Fibroblast of villous mesenchyme (primary cell): ENCODE measurements at places on chromosomes 7 and 10. TPM values are rescaled to one million over a fixed set of nuclear protein-coding genes. Genes with fewer than 3 reads are reported as not detected.

DNA sequence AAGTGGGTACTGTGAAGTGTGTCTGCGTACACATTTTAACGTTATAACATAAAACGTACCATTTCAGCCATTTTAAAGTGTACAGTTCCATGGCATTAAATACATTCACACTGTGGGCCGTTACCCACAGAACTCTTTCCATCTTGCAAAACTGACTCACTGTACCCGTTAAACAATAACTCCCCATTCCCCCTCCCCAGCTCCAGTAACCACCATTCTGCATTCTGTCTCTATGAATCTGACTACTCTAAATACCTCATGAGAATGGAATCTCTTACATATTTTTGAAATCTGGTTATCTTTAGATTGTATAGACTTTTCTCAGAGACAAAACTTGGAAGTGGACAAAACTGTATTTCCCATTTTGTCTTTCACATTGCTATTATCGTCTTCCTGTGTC is 9.3 kb downstream of the ARL3 start:
- no peak for DNase-seq

The CCL26 gene
- total RNA-seq: 0.64 and 0.86 TPM in 2 replicates

DNA sequence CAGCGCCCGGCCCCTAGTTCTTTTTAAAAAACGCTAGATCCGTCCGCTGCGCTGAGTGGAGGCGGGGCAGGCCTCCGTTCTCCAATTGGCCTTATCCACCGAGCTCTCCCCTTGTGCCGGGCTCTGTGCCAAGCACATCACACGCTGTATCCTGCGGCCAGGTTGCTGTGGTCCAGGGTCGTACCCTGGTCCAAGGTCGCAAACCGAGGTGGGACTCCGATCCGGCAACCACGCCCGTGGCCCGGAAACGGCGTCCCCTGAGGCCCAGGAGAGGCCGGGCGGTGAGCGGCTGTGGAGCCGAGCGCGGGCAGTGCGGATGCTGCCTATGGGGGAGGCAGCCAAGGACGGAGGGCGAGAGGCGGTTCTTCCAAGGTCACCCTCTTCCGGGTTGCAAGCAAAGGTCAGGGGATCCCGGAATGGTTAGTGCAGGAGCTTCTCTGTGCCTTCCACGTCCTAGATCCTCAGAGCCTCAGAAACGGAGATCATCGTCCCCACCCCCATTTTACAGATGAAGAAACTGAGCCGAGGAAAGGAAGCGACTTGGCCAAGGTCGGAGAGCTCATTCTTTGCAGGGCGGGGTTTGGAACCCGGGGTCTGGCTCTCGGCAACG is 72.4 kb upstream of the LRRC4 start:
- peak; percentile 39 for DNase-seq

DNA sequence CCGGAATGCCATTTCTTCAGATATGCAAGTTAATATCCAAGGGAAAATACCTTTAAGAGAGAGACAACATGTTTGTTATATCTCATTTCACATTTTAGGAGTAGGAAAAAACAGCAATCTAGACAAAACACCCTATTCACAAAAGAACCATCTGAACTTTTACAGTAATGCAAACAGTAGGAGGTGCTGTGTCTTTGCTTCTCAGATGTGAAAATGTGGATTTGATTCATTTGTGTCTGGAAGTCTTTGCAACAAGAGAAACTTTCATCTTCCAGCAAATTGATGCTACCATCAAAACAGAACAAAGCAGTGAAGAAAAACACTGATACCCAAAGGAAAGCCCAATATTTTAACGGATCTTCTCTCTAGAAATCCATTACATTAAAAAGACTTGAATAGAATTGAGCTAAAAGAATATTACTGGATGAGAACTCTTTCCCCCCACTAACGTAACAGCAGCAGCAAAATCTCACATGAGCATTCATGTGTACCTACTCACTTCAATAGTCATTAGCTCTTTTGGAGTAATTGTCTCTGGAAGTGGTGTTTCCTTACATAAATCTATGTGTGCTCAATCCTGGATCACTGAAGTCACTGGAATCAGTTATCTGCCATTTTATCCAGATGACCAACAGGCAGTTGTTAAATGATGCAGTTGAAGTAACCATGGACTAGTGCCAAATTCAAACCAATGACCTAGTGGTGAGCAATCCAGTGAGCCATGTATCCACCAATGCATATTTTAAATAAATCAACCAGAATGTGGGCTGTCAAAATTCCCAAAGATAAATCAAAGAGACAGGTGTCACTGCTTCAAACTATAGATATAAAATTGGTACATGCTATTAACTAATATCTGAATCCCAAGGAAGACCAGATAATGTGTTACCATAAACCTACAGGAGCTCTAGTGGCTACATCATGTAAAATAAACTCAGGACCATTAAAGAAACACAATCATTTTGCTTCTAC is 1.8 kb downstream of the SEMA3C start:
- DNase-seq: peak; percentile 47

The NME8 gene
- not detected in 2 replicates for total RNA-seq

- DNase-seq: peak; percentile 68
Observed at GRCh38 chr10:69048103-69048502, 39.8 kb upstream of the SRGN start.

DNA sequence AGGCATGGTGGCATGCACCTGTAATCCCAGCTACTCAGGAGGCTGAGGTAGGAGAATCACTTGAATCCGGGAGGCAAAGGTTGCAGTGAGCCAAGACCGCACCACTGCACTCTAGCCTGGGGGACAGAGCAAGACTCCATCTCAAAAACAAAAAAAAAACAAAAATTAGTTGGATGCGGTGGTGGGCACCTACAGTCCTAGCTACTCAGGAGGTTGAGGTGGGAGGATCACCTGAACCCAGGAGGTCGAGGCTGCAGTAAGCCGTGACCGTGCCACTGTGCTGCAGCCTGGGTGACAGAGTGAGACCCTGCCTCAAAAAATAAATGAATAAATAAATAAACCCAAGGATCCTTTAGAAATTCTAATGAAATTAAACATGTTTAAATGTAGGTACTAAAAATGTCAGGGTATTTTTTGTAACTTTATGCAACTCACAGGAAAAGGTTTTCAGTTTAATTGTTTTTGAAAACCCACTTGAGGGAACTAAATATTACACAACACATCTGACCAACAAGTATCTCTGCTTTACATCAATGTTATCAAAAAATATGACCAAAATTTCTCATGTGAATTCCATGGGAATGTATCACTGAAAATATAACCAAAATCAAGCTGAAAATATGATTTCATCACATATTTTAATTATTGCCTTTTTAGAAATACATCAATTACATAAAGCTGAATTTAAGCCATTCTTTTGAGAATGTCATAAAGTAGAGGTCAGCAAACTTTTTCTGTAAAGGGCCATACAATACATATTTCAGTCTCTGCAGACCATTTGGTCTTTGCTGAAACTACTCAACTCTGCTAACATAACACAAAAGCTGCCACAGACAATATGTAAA is 23.9 kb downstream of the UPF2 start:
- peak; percentile 91 for DNase-seq

GRCh38 chr10:73859428-73859783 is 14.9 kb downstream of the CAMK2G start:
- no peak for DNase-seq

DNA sequence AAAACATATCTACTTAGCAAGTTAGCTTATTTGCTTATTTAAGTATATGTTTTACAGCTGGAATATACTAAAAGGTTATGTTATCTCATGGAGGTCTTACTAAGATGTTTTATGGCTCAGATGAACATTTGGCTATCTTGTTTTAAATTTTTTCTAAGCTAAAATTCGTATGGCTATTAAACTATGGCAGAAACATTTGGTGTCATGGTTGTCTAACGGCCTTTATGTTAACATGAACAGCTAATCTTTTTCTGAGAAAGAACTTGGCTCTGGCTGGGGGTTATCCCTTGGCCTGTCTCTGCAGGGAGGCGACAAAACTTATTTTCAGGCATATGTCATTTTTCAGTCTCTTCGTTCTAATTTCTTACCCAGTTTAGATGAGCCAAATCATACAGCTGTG is 101.5 kb upstream of the MTPN start:
- no peak for DNase-seq

GRCh38 chr10:28619455-28619854 is 57.9 kb upstream of the BAMBI start:
- no peak for DNase-seq

- no peak for DNase-seq
Observed at GRCh38 chr10:133140417-133141143, 19.4 kb upstream of the KNDC1 start.

DNA sequence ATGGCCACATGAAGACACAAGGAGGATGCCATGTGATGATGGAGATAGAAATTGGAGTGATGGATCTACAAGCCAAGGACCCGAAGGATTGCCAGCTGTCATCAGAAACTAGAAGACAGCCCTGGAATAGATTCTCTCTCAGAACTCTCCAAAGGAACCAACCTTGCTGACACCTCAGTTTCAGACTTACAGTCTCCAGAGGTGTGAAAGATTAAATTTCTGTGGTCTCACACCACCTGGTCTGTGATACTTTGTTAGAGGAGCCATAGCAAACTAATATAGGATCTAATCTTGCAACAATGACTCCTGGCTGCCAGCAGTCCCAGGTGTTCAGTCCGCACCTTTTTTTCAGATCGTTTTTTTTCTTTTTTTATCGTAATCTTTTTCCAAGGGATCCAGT is 647.3 kb upstream of the GHITM start:
- no peak for DNase-seq

DNA sequence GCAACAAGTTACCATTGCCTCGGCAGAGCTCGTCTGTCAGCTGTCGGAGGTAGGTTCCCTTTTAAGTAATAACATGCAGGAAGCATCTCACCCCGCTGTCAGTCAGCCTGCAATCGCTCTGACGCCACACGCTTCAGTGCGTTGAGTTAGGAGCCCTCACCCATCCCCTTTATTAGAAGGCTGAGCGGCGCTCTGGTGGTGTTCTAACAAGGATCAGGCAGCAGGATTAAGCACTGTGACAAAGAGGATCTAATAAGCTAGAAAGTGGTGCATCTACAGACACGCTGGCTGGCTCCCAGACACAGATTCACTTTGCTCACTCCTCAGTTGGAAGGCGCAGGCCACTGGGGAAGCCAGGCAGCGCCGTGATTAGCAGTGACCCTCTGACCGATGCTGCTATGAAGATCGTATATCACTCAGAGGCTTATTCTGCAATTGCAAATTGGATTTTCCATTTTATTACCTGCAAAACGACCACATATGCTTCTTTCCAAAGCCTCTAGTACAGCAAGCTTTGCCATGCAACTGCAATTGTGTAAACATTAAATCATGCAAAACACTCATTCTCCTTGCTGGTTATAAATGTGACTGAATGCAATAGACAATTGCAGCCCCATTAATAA is 117.7 kb downstream of the RSU1 start:
- no peak for DNase-seq

The TMEM196 gene
- total RNA-seq: not detected in 2 replicates

- peak; percentile 54 for DNase-seq
Observed at GRCh38 chr7:124722292-124722691, 43.3 kb downstream of the GPR37 start.

GRCh38 chr7:102288285-102288930 is 1.7 kb downstream of the SH2B2 start:
- no peak for DNase-seq

DNA sequence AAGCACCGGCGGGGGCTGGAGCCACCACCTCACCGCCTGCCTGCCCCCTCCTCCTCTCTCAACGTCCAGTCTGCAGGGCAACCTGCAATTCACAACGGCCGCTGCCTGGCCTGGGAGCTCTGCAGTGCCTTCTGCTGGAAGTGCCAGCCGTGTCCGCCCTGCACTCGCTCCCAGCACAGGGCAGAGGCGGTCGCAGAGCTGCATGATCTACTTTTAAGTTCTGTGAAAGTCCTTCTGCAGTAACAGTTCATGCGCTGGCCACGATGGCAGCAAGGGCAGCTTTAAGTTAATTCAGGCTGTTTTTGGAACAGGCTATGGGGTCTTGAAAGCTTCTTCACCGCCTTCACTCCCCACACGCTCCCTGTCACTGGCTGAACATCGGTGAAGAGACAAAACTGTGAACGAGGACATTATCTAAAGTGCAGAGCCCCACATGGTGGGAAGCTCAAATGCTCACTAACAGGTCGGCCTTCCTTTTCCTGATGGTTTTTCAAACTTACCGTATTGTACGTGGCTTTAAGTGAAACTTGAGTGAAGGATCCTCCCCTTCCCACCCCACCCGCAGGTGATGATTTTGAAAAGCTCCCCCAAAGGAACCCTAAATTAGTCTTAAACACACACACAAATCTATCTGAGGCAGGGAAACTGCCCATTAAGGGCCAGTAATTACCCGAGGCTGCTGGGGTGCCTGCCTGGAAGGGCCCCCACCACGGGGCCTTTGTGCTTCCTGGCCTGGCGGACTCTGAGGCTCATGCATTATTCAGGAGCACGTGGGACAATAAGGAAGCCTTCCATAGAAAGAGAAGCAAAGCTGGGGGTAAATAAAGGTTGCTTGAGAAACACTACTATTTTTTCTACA is 504.3 kb downstream of the DNAJB6 start:
- no peak for DNase-seq

GRCh38 chr7:151256410-151257045 is 8.0 kb upstream of the SMARCD3 start:
- no peak for DNase-seq

DNA sequence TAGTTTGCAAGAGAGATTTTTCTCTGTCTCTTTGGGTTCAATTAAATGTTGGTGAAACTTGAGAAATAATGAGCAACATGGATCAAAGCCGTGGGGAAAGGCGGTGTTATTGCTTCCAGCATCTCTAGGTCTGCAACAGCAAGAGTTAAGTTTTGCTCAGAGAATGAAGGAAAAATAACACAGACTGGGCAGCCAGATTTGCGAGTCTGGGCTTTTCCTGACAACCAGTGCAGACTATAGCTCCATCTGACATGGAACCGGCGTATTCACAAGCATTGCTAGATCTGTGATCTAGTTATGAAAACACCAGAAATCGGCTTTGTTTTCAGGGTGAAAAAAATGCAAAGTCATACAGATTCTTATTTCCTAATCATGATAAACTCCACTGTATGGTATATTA is 110.4 kb downstream of the CAMK1D start:
- no peak for DNase-seq

GRCh38 chr7:127089146-127089545 is 163.6 kb downstream of the GRM8 start:
- no peak for DNase-seq

GRCh38 chr7:9761224-9761623 is 1212.4 kb upstream of the PHF14 start:
- no peak for DNase-seq

DNA sequence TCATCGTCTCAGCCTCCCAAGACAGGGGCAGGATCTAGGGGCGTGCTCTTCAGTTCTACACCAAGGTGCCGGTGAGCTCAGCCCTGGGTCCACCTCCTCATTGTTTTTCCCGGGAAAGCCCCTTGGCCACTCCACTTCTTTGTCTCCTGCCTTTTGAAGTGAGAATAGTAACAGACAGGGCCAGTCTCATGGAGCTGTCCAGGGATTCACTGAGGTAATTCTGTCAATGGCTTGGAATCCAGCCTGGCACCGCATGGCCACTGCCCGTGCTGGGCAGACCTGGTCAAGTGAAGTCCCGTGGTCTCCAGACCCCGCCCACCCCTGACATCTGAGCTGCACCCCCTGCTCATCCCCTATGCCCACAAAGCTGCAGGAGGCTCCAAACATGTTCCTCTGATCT is 138.9 kb downstream of the TNS3 start:
- no peak for DNase-seq

- DNase-seq: no peak
Observed at GRCh38 chr7:71485586-71485985, 353.6 kb downstream of the GALNT17 start.
